NCI-H2029 (cell line): ENCODE measurements at places on chromosomes 2 and 18.

DNA sequence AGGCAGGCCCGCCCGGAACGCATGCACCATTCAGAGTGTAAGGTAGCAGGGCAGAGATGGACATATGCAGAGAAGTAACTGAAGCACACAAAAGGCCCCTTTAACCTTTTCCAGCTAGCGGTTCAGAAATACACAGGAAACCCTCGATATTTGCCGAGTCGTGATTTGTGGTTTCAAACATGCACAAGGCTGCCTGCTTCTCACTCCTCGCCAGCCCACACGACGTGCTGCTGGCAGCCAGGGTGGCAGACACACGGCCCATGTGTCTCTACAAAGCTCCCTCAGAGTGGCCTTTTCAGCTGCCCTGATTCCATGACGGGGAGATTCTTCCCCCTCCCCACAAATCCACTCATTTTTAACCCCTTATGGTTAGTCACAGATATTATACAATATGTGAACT is 23.6 kb downstream of the ZBTB7C start:
- no peak for DNase-seq

GRCh38 chr2:13652531-13653313 is 936.0 kb downstream of the TRIB2 start:
- DNase-seq = no peak

DNA sequence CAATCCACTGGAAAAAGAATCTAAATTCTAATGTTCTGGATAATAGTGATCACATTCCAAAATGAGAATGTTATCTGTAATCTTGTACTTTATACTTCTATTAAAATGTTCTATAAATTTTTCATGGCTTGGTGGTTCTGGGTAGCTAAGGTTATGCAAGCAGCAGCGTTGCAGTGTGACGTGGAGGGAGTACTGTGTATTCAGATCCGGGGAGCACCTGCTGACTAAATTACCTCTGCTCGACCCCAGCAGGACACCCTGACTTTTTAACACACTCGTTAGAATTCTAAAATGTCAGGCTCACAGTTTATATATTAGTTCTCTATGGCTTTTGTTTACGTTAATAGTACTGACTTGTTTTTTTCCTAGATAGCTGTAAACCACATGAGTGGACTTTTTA is 13.0 kb downstream of the ATIC start:
- DNase-seq = no peak

GRCh38 chr2:235937936-235938335 is 230.2 kb downstream of the GBX2 start:
- DNase-seq = no peak

DNA sequence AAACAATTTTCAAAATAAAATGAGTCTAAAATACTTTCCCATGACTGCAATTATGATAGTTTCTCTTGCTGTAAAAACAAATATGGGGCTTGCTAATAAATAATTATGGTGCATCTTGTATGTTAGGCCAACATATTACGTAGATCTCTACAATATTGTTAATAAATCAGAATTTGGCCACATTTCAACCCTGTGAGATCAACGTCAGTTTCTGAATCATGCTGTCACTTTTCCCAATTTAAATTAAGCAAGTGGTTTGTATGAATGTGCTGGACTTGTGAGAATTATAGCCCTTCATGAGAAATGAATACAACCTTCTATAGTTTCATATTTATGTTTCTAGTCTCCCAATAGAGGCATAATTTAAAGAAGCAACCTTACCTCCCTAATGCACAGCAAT is 808.9 kb downstream of the SUCLG1 start:
- DNase-seq = no peak

DNA sequence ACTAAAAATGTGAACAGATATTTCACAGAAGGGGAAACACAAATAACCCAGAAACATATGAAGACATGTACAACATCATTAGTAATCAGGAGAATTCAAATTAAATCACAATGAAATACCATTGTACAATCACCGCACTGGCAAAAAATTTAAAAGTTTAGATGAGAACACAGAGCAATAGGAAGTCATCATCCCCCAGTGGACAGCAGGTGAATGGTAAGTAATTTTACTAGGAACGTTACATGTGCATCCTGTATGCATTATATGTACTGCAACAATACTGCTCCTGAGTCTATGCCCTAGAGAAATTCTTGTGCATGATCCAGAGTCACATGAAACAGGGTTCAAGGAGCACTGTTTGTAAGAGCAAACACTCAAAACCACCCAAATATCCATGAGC is 713.8 kb downstream of the NRXN1 start:
- DNase-seq = no peak

DNA sequence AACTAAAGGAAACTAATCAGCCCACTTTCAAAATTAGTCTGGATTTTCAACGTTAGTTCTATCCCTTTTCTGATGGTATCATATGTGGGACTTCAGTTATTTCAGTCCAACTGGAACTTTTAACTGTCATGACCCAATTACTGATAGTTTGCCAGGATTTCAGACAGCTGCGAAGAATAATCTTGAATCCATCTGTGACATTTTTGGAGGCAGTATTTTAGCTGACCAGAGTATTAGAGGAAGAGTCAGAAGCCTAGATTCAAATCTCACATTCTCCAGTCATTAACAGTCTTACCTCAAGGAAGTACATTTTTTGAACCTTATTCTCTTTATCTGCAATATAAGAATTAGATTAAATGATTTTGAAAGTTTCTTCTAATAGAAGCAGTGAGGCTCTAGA is 81.3 kb downstream of the PTRHD1 start:
- DNase-seq = no peak

DNA sequence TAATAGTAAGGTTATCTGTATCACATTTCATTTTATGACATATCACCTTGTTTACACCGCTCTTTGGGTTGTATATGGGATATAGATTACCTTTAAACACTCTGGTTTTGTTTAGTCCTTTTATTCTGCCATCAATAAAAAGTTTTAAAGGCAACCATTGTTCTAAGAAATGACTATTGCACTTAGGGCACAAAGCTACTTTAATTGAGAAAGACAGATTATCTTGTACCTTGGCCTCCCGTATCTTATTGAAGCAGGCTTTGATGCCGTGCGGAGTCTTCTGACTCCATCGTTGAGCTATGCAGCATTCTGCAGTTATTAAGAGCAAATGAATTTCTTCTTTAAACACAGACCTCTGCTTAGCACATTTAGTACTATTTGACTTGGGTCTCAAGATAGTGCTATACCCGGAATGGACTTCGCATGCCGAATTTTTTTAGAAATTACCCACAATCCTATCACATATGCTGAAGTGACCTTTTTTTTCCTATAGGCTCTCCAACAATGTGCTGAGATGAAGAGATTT is 16.7 kb downstream of the PKDCC start:
- DNase-seq = no peak

DNA sequence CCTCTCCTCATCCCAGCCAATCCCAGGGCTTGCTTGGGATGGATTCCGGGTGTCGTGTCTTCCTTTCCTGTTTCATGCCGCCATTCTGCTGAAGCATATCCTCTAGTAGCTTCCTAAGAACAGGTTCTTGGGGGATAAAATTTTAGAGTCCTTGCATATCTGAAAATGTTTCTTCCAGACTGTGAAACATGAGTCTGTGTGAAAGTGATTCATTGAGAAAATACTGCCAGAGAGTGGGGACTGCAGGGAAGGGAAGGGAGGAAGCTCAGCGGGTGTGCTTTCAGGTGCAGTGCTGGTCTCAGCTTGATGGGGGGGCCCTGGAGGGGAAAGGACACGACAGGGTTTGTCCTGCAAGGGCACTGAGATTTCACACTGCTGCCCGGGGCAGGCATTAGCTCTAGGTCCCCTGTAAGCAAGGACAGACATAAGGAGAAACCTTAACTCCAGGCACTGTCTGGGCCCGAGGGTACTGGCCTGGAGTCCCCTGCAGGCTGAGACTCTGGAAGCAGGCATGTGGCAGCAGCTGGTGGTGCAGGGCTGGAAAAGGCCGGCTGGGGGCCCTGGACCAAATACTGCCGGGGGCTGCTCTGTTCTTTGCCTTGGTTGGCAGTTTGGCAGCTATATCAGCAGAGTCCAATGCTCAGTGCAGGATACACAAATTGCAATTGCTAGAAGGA is 97.6 kb upstream of the HS6ST1 start:
- DNase-seq = no peak

DNA sequence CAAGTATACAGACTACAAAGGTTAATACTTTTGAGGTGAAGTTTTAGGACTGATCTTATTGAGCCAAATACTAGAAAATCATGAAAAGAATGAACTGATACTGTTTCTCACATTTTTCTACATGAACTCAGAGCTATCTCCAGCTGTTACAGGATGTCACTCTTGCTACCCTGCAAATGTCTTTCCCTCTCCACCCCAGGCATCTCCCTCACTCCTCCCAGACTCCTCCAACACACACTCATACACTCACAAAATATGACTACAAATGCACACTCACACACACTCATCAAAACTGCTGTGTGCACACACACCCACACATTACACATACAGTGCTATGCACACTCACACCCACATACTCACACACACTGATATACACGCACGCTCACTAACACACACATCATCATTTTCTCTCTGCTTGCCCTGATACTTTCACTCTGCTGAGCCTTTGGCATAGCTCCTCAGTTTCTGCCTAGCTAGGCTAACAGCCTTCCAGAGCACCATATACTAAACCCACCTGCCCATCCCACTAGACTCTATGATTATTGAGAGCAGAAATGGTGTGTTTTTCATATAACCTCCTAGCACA is 273.3 kb downstream of the CD226 start:
- DNase-seq = no peak
